ENCODE measurements at places on chromosomes 1 and 21. TPM values are rescaled to one million over a fixed set of nuclear protein-coding genes. Genes with fewer than 3 reads are reported as not detected.
A peak's percentile ranks its signal among the peaks of the same experiment; 100 is the strongest.

- H3K4me3 ChIP-seq, result no peak overlapping the region
- no peaks in the 10 kb centered on the region for H3K4me1 ChIP-seq
- peaks cover 10% of the 10 kb centered on the region for H3K36me3 ChIP-seq
- no peaks in the 10 kb centered on the region for H3K27me3 ChIP-seq
- no peak overlapping the region for H3K27ac ChIP-seq
Measured at GRCh38 chr1:180365039-180365438, 135.0 kb downstream of the LHX4 start.

DNA sequence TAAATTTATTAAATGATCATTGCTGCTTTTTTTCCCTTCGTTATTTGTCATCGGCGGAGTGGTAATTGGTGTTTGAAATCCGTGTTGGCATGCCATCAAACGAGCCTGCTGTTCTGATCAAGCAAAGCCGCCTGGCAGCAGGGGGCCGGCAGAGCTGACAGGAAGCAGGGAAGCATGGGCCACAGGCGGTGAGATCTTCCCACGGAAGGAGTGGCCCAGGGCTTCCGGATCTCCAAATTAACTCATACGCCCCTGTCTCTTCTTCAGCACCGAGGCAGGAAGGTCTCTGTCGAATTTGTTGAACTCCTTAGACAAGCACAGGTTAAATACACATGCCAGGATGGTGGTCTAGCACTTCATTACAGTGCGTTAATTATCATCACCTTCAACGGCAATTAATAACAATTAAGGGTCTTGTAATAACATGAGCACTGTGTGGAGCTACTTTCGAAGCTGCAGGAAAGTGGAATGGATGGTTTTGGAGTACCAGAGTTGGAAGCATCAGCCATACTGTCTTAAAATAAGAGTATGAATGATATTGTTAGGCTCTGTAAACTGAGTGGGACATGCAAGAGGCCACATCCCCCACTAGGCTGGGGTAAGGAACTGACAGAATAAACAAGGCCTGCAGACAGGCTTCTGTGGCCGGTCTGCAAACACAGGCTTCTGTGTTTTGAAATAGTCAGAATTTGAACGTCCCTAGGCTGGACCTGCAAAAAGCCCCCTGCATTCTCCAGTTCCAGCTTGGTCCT lies 199.4 kb upstream of the DAB1 start:
- no peaks in the 10 kb centered on the region for H3K4me1 ChIP-seq
- no peak for DNase-seq
- H3K36me3 ChIP-seq, result no peaks in the 10 kb centered on the region
- no peak overlapping the region for H3K4me3 ChIP-seq

DNA sequence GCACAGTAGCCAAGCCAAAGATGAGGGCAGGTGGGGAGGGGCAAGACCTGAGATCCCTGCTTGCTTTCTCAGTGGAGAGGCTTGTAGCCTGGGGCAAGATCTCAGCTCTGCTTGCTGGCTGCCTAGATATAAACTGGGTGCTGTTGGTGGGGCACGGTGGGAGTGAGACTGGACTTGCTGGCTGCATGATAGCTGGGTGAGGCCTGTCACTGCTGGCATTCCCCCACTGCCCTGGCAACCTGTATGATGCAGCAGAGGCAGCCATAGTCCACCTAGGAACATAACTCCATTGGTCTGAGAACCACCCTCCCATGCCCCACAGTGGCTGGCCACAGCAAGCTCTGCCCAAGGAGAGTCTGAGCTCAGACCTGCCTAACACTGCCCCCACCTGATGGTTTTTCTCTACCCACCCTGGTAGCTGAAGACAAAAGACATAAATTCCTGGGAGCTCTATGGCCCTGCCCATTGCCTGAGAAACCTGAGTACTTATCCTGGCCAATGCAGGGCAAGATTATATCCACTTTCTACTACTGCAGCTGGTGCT lies 261.9 kb upstream of the DEPDC1 start:
- no peak overlapping the region for H3K4me3 ChIP-seq
- no peaks in the 10 kb centered on the region for H3K4me1 ChIP-seq
- no peaks in the 10 kb centered on the region for H3K36me3 ChIP-seq
- H3K27me3 ChIP-seq, result no peaks in the 10 kb centered on the region

Gene CADM3
- not detected for total RNA-seq

Gene CFAP74
- total RNA-seq, result not detected

Gene RAB4A
- total RNA-seq, result 15.8 TPM

DNA sequence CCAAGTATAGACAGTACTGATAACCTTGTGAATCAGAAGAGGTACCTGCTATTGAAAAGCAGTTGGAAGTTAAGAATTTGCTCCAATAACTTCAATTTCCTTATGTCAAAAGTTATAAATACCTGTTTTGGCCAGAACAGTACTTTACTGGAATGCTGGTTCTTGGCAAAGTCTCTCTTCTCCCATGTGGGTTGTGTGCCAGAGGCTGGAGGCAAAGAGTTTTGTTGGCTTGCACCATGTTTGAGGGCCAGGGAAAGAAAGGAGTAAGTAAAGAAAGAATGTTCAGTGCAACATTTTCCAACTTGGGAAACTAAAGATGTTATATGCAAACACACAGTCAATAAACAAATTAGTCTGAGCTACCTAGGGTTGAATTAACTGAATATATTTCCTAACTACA lies 67.0 kb upstream of the DYNLT5 start:
- no peaks in the 10 kb centered on the region for H3K27me3 ChIP-seq
- H3K36me3 ChIP-seq, result no peaks in the 10 kb centered on the region
- DNase-seq, result no peak
- H3K27ac ChIP-seq, result no peak overlapping the region

- no peak overlapping the region for H3K4me3 ChIP-seq
- peaks cover 56% of the 10 kb centered on the region for H3K4me1 ChIP-seq
- H3K27ac ChIP-seq, result peak overlapping the region; percentile 56
- peaks cover 23% of the 10 kb centered on the region for H3K36me3 ChIP-seq
- DNase-seq, result no peak
Measured at GRCh38 chr1:167431261-167431908, 86.9 kb downstream of the CD247 start.

DNA sequence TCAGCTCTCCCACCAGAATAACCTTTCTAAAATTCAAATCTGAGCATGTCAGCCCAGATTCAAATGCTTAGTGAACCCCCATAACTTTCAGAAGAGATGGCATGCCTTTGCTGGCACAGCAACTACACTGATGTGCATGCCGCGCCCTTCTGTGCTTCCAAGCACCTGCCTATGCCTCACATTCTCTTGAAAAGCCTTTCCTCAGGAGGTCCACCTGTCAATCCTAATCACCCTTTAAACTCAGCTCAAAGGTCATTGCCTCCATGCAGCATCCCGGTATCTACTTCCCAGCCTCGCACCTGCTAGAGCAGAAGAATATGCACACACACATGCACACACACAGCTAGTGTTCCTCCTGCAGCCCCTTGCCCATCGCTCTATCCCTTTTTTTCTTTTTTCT lies 5.2 kb upstream of the S100A2 start:
- H3K4me1 ChIP-seq, result peaks cover 54% of the 10 kb centered on the region
- no peak for DNase-seq
- no peak overlapping the region for H3K4me3 ChIP-seq
- no peak overlapping the region for H3K27ac ChIP-seq
- no peaks in the 10 kb centered on the region for H3K27me3 ChIP-seq

Gene RTCA
- total RNA-seq, result 37.5 TPM

DNA sequence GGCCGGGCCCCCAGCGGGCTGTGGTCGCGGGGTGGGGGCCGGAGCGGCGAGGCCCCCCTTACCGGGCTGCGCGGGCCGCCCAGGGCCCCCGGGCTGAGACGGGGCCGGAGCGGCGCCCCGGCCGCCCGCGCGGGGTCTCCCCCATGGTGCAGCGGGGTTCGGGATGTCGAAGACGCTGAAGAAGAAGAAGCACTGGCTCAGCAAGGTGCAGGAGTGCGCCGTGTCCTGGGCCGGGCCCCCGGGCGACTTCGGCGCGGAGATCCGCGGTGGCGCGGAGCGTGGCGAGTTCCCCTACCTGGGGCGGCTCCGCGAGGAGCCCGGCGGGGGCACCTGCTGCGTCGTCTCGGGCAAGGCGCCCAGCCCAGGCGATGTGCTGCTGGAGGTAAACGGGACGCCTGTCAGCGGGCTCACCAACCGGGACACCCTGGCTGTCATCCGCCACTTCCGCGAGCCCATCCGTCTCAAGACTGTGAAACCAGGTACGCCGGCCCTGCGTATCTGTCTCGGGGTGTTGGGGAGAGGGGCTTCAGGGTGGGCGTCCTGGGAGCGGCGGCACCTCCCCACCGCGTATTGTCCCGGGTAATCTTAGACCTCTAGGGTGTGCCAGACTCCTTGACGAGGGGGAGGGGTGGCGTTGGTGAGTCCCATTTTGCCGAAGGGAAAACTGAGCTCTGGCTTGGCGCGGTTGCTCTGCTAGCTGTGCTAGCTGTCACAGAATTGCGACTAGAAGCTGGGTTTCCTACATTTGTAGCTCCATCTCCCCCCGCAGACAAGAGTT lies 745 bp downstream of the MAGI3 start:
- peaks cover 4% of the 10 kb centered on the region for H3K27me3 ChIP-seq
- peak; percentile 64 for DNase-seq
- peak overlapping the region; percentile 4 for H3K27ac ChIP-seq
- H3K4me3 ChIP-seq, result peak overlapping the region; percentile 83

Gene GJB5
- total RNA-seq, result not detected

Gene S100A1
- not detected for total RNA-seq

Gene JAM2
- total RNA-seq, result 0.07 TPM

DNA sequence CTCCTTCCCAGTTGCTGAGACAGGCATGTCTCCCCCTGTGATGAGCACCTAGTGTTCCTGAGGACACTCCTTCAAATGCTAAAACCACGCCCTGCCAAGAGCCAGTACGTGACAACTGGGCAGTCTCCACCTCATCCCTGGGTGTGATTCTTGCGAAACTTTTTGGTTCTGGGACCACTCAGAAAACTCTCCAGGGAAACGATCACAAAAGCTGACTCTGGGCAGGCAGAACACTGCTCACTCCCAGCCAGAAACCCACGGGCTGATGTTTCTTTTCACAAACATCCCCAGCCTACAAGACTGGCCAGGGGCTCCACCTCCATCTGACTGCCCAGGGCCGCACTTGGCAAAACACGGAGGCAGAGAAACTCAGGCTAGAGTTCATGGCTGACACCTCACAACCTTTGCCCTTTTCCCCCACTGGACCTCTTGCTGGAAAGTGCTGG lies 24.4 kb downstream of the DHRS3 start:
- no peak overlapping the region for H3K27ac ChIP-seq
- peaks cover 4% of the 10 kb centered on the region for H3K36me3 ChIP-seq
- no peak overlapping the region for H3K4me3 ChIP-seq
- H3K27me3 ChIP-seq, result no peaks in the 10 kb centered on the region

Gene FMO2
- not detected for total RNA-seq

DNA sequence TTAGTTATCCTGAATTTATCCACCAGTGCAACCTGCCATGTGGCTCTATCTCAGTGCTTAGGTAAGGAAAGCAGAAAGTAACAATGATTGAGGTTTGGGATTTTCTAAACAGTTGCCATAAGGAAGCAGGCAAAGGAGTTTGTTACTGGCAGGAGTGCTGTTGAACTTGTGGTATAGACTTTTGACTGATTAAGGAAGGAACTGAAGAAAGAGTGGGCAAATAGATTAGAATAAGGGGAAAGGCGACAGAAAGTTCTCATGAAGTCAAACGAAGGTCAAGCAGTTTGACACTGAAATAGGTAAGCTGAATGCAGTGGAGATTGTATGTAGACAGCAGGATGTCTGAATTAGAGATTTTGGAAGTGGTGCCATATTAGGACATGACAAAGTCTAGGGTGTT lies 24.2 kb upstream of the CR2 start:
- H3K27ac ChIP-seq, result no peak overlapping the region
- H3K4me3 ChIP-seq, result no peak overlapping the region
- peaks cover 3% of the 10 kb centered on the region for H3K27me3 ChIP-seq
- no peaks in the 10 kb centered on the region for H3K4me1 ChIP-seq

DNA sequence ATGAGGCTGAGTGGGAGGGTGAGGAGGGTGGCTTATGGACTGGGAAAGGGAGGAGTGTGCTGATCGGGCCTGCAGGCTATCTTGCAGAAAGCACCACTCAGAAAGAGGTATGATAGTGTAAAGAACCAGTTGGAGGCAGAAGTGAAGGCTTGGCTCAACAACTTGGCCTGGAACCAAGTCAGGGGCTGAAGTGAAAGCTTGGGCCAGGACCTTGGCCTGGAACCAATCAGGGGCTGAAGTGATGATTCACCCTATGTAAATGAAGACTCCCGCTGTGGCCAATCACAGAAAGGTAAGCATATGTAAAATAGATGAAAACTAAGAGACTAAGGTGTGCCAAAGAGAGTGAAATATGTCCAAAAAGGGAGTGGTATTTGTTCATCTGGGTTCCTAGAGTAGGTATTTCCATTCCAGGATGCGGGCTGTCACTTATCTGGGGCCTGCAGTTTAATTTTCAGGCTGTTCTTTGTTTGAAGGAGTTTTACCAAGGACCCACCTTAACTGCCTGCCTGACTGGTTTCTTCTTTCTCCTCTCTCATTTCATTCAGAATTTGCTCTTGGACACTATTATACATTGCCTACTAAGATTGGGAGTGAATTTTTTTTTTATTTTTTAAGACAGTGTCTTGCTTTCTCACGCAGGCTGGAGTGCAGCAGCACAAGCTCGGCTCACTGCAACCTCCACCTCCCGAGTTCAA lies 5.1 kb upstream of the RFX5 start:
- peaks cover 10% of the 10 kb centered on the region for H3K4me1 ChIP-seq
- no peak overlapping the region for H3K27ac ChIP-seq
- H3K27me3 ChIP-seq, result no peaks in the 10 kb centered on the region
- no peak for DNase-seq
- H3K4me3 ChIP-seq, result no peak overlapping the region

Gene BRDT
- total RNA-seq, result not detected

DNA sequence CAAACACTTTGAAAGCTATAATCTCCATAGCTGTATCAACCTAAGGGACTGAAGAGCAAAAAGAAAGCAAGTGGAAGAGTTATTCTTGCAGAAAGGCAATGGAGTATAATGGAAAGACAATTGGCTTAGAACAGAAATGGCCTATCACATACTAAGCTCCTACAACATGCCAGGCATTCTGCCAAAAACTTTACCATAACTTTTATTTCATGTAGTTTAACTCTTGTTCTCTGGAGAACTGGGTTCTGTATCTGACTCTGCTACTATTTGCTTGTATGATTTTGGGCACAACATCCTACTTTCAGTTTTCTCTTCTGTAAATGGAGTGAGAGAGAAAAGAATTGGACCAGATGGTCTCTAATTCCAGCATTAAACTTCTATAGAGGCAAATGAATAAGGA lies 449.1 kb downstream of the GPATCH2 start:
- no peak overlapping the region for H3K4me3 ChIP-seq
- no peak overlapping the region for H3K27ac ChIP-seq
- H3K4me1 ChIP-seq, result no peaks in the 10 kb centered on the region
- no peaks in the 10 kb centered on the region for H3K27me3 ChIP-seq

GRCh38 chr1:71587961-71588360 lies 507.1 kb upstream of the ZRANB2 start:
- no peak overlapping the region for H3K4me3 ChIP-seq
- DNase-seq, result no peak
- H3K27me3 ChIP-seq, result no peaks in the 10 kb centered on the region
- no peak overlapping the region for H3K27ac ChIP-seq
